Skeletal muscle cell (primary cell): ENCODE measurements at places on chromosomes 16 and 17.

GRCh38 chr16:28167730-28168129 is 44.0 kb downstream of the XPO6 start:
- DNase-seq: no peak

DNA sequence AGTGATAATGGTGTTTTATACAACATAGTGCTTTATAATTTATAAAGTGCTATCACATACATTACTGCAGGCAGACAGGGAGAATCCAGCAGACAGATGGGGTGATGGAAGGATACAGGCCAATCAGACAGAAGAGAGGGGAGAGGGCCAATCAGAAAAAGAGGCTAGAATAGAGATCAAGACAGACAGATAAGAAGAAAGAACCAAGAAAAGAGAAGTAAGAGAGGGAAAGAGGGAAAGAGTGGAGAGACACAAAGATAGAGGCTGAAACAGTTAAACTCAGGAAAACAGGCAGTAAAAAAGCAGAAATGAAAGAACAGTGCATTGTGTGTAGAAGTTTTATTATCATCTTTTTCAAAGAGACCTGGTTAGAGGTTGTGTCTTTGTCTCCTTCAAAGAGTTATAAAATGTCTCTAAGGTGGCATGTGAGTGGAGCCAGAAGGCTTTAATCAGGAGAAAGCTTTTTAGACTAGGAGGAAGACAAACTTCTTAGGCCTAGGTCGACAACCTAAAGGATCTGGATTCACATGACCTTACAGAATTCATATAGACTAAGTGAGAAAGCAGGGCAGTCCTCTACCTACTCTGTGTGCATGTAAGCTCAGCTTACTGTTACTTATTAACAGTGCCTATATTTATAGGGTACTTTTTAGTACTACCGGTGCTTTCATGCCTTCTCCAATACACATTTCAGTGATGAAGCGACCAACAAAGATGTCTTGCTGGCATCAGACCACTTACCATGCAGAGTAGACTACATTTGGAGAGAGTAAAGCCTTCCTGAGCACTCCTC is 8.3 kb upstream of the CHD3 start:
- no peak for DNase-seq

DNA sequence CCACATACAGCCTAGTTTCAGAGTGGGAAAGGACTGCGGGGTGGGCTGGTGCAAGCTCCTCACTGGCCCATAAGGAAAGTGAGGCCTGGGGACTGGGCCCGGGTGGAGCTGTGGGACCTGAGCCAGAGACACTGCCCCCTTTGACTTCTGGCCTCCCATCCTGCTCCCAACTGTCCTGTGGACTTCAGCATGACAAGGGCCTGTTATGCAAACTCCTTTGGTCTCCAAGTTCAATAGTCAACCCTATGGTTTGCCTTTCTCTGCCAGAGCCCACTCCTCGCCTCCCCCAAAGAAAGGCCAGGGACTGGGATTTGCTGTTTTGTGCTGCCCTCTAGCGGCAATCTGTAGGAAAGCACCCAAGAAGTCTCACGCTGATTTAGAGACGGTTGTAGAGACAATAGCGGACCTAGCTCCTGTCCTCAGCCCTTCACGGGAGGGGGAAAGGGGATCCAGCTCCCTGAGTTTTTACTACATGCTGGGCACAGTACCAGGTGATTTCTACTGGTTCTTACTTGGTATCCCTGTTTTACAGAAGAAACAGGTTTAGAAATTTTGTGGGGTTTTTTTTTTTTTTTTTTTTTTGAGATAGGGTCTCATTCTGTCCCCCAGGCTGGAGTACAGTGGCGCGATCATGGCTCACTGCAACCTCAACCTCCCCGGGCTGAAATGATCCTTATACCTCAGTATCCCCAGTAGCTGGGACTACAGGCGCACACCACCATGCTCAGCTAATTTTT is 1.2 kb upstream of the TLCD3B start:
- peak; percentile 12 for DNase-seq

GRCh38 chr16:56623637-56624036 is 1.9 kb upstream of the MT1E start:
- no peak for DNase-seq

GRCh38 chr17:80612997-80613731 is 68.5 kb downstream of the RPTOR start:
- DNase-seq: no peak

GRCh38 chr16:8594149-8594666 is 3.9 kb upstream of the TMEM114 start:
- DNase-seq: no peak

DNA sequence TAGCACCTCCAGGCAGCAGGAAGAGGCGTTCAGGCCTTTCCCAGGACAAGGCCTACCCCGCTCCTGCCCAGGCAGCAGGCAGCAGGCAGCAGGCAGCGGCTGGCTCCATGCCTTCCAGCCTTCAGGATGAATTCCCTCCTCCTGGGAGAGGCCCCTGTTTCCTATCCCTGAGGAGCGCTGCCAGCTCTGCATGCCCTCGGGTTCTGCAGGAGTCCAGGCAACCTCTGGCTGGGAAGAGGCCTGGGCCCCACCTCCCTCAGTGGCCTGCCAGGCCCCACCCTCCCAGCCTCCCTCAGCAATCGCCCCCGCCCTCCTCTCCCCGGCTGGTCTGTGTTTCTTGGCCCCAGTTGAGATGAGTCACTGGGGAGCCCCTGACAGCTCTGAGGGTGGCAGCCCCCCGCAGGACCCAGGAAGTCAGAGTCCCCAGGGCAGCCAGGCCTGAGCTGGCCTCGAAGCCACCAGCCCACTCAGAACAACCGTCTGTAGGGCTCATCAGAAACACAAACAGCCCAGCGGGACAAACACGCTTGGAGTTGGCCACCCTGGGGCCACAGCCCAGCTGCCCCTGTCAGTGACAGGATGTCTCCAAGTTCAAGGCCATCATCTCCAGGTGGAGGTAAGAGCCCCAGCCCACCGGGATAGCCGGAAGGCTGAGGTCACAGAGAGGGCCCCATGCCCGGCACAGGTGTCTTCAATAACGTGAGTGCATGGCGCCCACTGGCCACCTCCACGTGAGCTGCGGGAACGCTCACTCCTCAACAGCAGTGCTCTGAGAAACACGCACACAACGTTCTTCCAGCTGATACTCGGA is 39.5 kb upstream of the CIBAR2 start:
- DNase-seq: no peak

GRCh38 chr17:48718227-48718760 is 4.0 kb downstream of the PRAC1 start:
- no peak for DNase-seq

DNA sequence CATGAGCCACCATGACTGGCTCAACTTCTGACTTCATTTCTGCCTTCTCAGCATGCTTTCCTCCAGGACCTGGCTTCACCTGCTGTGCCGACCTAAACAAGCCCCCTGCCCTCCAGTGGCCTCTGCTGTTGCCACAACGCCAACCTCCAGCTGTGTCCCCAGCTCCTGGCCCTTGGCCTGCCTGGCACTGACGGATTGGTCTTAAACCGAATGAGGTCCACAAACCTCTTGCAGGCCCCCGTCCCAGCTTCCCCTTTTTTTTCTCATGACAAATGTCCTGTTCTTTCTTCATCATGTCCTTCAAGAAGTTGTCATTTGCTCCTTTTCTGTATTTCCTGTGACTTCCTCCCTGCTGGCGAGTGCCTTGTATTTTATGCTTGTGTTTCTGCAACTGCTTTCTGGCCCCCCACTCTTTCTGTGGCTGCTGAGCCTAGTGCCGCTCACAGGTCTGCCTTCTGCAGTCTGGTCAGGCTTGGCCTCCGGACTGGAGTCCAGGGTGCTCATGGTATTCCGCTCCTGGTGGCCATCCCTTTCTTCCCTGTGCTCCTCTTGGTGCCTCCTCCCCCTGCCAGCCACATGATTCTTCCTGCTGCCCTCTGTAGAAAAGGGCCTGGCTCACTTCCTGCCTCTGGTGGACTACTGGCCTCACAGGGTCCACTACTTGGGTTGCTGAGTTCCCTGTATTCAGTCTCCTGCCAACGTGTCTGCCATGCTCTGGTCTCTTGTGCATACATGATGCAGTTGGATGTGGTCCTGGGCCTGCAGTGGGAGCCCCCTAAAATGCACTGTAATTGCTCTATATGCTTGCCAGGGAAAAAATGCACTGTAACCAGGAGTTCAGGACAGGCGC is 2.9 kb downstream of the ATP6V0C start:
- DNase-seq: no peak

DNA sequence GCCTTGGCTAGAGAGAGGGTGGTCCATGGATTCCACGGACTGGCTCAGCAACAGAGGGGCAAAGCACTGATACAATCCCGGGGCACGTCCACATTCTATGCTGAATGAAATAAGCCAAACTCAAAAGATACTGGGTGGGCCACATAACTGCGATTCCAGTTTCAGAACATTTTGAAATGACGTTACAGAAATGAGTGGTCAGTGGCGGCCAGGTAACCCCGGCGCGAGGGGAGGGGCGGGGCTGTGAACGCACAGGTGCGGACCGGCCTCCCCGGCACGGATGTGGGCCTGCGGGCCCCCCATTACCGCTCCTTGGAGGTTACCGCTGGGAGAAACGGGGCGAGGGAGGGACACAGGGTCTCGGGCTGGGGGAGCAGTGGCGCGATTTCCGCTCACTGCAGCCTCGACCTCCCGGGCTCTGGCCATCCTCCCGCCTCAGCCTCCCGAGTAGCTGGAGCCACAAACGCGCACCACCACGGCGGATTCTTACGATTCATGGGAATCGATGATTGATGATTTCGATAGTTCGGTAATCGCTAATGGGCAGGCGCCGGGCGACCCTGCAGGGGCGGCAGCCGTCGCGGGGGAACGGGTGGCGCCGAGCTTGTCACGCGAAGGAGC is 559 bp downstream of the MVD start:
- DNase-seq: no peak

DNA sequence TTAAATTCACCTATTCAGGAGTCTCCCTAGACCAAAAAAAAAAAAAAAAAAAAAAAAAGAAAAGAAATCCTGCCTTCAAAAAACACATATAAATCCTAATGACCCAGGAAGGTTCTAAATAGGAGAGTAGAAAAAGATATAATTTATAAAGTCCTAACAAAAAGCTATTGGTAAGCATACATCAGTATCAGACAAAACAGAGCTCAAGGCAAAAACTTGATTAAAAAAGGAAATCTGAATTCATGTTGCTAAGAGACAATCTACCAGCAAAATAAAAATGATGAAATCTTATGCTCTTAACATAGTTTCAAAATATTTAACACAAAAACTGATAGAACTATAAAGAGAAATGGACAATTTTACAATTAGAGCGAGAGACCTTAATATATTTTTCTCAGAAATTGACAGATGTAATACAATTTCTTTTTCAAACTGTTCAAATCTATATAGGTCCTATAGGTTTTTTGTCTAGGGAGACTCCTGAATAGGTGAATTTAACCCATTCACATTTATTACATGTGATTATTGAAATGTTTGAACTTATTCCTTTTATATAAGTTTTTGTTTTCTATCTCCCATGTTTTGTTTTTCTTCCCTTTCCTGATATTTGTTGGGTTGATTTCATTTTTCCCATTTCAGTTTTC is 57.0 kb downstream of the NT5M start:
- DNase-seq: no peak

- no peak for DNase-seq
Observed at GRCh38 chr17:27458524-27458908, 2.3 kb downstream of the KSR1 start.

DNA sequence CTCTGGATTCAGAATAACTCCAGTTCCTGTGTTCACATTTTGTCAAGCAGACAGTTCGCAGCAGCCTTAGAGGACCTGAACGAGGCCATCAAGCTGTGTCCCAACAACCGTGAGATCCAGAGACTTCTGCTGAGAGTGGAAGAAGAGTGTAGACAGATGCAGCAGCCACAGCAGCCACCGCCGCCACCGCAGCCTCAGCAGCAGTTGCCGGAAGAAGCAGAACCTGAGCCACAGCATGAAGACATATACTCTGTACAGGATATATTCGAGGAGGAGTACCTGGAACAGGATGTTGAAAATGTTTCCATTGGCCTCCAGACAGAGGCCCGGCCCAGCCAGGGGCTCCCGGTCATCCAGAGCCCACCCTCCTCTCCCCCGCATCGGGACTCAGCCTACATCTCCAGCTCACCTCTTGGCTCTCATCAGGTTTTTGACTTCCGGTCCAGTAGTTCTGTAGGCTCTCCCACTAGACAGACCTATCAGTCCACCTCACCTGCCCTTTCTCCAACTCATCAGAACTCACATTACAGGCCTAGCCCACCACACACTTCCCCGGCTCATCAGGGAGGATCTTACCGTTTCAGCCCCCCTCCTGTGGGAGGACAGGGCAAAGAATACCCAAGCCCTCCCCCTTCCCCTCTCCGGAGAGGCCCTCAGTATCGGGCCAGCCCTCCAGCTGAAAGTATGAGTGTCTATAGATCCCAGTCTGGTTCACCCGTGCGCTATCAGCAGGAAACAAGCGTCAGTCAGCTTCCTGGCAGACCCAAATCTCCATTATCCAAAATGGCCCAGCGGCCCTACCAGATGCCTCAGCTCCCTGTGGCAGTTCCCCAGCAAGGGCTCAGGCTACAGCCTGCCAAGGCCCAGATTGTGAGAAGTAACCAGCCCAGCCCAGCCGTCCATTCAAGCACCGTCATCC is 25.9 kb downstream of the CYB561 start:
- no peak for DNase-seq

- DNase-seq: no peak
Observed at GRCh38 chr17:49498029-49498615, 3.0 kb downstream of the NGFR start.

DNA sequence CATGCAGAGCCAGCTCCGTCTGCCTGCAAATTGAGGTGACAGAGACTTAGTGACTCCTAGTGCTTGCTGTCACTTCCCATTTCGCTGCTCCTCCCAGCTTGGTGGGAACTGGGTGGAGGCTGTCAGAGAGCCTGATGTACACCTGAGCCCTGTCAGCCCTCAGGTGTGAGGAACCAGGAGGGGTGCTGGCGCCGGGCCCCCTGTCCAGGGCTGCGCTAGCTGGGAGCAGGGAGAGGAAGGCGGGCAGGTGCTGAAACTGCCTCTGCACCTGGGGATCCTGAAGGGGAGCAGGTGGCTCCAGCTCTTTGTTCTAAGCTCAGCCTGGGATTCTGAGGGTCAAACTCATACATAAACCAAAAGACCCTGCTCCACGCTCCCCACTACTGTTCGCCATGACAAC is 10.8 kb upstream of the WSCD1 start:
- DNase-seq: no peak

DNA sequence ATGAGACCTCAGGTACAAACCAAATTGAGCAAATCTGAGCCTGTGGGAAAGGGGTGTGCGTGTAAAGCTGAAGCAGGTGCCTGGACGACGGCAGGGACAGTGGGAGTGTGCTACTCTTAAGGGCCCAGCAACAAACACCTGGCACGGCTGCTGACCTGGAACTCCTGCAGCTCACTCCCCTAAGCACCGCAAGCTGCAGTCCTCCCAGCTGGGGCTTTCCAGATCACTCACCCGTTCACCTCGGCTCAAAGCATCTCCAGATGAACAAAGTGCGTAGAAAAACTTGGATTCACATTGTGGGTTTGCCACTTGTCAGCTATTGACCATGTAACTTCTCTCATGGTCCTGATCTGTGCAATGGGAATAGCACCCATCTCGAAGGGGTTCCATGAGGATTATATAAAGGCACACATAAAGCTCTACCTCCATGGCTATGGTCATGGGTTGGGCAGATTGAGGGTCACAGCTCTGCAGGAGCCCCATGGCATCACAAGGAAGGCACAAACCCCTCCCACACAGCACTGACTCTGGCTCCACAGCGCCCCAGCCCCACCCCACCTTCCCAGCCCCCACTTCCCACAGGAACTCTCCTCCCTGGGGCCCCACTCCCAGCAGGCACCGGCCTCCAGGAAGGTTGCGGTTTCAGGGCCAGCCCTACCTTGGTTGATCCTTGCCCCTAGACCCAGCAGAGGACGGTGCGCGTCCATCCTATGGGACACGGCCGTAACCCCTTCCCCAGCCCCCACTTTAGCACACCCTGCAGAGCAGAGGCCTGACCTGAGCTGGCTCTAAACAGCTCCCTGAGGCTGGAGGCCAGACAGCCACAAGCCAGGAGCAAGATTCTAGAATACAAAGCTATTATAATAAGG is 21.9 kb downstream of the ST3GAL2 start:
- no peak for DNase-seq
